ENCODE measurements at places on chromosomes 2 and 18.
A peak's percentile ranks its signal among the peaks of the same experiment; 100 is the strongest.

DNA sequence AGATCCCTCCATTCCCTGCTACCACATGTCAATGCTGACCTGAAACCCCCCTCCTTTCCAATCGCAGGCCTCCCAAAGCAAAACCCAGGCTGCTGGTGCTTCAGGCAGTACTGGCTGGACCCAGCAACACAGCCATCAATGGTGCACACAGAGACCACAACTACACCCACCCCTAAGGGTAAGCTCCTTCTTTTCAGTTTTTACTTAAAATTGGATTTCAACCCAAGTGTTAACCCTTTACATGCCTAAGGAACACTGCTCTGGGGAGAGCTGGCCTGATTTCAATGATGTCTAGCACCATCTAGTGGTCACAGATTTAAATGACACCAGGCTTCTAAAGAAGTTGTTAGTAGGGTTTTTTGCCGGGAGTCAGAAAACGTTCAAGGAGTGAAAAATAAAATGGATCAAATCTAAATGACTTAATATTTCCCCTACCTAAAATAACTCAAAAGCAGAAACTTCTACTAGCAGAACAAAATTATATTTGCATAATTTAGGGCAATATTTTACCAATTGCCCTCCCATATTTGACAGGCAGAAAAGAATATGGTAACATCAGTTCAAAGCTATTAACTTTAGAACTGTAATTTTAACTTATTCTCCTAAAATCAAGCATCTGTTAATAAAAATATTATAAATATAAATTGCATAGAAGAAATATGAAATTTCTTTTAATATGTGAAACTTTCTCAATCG, 24.6 kb downstream of the FECH start:
- DNase-seq, result no peak

DNA sequence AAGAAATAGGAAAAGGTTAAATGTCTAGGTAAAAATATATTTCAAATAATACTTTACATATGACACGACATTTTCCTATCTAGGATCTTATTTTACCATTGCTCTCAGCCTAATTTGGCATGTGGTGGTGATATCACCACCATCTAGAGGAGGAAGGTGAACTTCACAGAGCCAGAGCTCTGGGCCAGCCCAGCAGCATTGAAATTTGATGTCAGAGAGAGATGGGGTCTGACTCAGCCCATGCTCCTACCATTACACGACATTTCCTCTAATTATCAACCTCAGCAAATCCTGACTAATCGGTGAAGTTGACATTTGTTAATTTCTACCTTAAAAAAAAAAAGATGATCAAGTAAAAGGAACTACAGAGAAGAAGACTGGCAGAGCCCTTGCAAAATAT, 42.3 kb downstream of the LRRTM4 start:
- no peak for DNase-seq

- DNase-seq, result no peak
Measured at GRCh38 chr18:47929681-47930198, 719 bp downstream of the SMAD2 start.

DNA sequence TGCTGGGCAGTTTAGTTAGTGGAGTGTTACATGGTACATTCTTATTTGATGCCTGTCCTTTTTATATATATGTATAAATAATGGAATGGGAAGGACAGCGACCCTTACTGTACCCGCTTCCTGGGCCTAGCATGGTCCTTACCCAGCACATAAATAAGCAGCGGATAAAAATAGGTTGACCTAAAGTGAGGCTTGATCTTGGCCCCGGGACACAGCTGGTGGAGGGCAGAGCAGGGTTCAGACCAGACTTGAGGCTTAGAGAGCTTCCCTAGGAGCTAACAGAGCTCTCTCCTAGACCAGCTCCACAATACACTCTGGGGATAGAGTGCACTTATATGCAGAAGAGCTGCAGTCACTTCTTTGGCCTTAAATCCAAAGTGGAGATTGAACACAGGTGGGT, 46.9 kb upstream of the RPL31 start:
- no peak for DNase-seq

DNA sequence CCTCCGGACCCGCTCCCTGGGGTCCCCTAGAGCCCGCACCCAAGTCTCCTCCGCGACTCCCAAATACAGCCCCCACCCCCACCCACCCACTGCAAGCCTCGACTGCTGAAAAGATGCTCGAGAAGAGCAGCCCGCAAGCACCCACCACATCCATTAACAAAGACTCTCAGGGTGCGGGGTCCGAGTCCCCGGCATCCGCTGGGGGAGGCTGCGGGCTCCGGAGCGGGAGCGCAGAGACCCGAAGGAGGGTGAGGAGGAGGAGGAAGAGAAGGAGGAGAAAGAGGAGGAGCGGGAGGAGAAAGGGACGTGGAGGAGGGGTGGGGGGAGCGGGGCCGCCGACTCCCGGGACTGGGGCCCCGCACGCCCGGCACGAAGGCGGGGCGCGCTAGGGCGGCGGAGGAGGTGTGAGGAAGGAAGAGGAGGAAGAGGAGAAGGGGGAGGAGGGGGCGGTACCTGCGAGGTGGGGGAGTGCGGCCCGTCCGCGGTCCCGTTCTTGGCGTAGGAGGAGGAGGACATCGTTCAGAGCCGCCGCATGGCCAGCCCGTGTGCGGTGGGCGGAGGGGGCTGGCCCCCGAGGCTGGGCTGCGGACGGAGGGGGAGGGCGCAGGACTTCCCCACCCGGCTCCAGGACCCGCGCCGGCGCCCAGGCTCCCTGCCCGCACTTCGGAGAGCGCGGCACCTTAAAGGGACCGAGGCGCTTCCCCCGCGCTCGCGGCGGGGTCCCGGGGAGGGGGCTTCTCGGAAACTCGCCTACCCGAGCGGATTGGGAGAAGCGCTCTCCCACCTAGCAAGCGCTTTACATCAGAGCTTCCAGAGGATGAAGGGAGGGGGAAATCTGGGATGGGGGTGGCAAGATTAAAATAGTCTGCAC, at the start of gene CACNB4:
Gene CACNB4, minus strand, starts transcription at position 549 of the 871 bp plus-strand sequence.
- DNase-seq, result no peak

DNA sequence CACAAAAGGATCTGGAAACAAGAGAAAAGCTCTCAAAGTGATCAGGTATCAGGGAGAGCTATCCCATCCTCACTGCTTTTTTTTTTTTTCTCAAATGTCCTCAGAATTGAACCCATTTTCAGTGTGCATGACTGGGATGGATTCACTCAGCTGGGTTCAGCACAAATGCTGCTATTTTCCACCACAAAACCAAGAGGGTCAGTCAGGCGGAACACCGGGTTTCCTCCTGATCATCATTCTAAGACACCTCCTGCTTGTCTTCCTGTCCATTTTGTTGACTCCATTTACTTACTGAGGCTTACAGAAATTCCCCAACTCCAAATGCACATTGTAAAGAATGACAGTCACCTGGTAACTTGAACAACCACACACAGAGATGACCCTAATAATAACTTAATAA, 39.9 kb downstream of the CYRIA start:
- no peak for DNase-seq

DNA sequence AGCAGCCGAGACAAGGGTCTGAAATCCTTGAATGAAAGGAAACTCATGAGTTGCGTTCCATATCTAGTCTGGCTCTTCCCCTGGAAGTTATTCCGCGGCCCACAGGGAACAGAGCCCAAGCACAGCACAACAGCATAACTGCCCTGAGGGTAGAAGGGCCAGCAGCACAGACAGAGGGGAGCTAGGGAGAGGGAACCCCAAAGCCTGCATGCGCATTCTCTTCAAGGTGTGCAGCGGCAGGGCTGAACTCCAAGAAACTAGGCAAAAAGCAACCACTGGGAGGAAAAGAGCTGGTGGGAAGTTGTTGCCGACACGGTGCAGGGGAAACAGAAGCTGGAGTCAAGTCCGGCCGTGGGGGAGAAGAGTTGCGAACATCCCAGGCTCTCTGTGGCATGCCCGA, 11.8 kb downstream of the GPR148 start:
- DNase-seq, result no peak

- DNase-seq, result no peak
Measured at GRCh38 chr2:177397481-177398289, 5.1 kb downstream of the AGPS start.

GRCh38 chr2:233668605-233669260, 3.0 kb upstream of the UGT1A9 start:
- DNase-seq, result no peak

DNA sequence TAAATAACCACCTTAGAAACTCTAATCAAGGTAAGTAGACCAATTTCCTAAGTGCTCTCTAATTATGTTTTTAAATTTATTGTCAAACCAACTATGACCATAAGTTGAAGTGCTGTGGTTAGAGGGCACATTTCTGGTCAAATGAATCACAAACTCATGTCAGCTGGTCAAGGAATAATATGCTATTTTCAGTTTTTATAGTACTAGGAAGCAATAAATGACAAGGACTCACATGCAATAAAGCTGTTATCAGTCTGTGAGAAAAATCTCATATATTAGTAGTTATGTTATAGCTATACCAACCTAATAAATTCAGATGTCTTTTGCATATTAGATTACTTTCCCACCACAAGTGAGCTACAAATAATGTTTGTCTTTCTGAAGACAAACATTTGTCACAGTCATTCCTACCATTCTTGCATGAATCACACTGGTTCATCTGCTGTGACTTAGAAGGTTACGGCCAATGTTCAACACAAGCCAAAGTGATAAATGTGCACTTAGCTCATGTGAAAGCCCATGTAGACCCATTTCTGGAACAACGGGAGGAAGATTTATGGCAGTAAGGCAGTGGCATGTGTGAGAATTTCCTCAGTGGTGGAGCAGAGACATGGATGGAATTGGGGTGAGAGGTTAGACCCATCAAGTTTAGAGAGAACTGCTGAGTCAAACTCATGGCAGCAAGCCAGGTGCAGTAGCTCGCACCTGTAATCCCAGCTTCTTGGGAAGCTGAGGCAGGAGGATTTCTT, 27.4 kb upstream of the CCNYL1 start:
- no peak for DNase-seq

DNA sequence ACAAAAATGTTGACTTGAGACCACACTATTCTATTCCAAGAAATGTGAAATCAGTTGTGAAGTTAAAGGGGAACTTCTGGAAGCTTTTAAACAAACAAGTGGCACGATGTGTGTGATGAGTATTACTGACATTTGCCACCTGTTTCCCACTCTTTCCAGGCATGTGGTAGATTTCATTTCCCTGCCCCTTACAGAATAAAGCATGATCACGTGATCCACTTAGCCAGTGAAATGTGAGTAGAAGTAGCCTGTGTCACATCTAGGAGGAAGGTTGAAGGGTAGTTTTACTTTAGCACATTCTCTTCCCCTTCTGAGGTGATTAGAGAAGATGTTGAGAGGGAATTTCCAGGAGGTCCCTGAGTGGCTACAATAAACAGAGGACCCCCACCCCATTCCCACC, 3.8 kb downstream of the COL4A4 start:
- DNase-seq, result no peak

DNA sequence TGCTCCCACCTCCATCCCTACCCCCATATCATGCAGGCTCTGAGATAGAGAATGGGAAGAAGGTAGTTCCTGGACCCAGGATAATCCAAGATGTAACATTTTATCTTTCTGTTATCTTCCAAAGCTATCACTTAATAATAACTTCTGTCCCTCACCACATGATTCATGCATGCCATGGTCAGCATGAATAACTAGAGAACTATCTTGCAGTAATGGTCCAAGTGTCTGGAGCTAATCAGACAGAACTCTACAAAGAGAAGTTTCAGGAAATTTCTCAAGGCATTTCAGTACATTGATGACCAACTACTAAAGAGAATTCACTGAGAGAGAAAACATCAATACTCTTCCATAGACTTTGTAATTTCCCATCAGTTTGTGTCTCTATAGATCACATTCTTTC, 1469.7 kb upstream of the PIK3C3 start:
- DNase-seq, result no peak

GRCh38 chr18:6569813-6570212, 155.1 kb upstream of the L3MBTL4 start:
- no peak for DNase-seq

- DNase-seq, result no peak
Measured at GRCh38 chr2:147224070-147224469, 620.8 kb upstream of the ACVR2A start.

- DNase-seq, result no peak
Measured at GRCh38 chr2:70965506-70965905, 12.9 kb upstream of the ANKRD53 start.

DNA sequence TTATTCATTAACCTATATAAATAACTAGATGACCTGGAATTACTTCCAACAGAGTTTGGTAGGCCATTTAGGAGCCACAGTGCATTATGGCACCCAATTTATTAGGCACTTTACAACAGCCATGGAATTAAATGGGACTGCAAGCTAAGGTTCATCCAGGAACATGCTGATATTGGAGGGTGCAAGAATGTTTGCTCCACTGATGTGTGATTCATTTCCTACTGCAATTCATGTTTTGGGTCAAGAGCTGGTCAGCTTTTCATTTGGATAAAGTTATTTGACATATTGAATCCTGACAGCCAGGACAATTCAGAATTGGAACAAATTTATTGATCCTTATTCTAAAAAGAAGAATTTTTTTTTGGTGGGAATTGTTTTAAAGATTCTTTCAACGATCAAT, 11.8 kb upstream of the LYPD1 start:
- no peak for DNase-seq

DNA sequence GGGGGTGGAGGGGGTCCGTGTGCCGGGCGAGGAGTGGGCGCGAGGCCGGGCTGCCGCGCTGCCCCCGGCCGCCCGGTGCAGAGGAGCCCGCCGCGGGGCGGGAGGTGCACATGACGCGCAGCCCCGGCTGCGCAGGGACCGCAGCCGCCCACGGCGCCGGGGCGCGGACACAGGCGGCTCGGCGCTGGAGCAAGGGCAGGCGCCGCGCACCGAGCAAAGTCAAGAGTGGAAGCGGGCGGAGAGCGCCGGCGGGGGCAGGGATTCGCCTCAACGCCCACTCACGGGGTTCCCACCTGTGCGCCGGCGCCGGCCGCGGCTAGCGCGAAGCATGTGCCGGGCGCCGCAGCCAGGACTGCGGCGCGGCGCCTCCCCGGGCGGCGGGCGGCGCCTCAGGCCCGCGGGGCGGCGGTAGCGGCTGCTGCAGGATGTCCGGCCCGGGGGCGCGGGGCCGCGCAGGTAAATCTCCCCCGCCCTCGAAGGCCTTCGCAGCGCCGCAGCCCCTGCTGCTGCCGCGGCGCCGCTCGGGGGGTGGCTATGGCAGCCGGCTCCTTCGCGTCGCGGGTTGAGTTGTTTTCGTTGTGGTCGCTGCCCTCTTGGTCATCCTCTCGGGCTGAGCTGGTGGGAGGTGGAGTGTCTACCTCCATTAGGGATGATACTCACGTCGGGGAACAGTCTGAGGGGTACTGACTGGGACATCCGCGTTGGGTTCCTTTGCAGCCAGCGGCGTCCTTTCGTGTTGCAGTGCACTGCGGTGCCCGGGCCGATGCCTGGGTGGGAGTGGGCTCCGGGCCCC, 216.3 kb upstream of the DTNA start:
- no peak for DNase-seq

- peak; percentile 79 for DNase-seq
Measured at GRCh38 chr2:84924173-84925106, 19.0 kb downstream of the TMSB10 start.

DNA sequence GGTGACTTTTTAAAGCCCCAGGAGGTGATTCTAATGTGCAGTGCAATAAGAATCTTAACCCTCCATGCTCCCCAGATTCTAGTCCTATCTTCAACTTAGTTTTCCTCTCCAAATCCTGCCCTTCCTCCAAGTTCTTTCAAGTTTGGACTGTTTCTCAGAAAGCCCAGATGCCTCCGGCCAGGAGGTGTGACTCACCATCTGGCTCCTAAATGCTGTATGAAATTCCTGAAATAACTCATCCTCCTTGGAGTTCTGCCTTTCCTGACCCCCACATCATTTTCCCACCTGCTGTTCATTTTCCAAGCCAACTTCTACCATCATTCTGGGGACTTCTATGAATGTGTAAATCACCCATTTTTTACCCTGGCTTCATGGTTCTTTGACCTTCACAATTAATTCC, 118.2 kb upstream of the NOL4 start:
- DNase-seq, result no peak
